ENCODE measurements at places on chromosomes 4 and X.

DNA sequence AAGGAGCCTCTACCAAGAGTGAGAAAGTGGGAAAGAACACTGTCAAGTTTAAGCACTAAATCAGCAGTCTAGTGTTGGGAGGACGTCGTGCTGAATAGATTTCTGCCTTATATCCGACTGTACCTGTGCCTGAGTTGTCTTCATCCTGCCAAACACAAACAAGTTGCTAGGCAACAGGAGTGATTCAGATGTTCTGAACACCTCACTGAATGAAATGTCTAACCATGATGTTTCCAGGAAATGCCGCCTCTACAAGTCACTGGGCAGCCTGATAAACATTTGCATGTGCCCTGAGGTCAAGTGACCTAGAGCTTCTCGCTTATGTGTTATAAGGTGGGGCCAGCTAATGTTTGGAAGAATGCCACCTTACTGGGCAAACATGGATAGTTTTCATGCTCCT is 37.9 kb downstream of the SGMS2 start:
- no peak for DNase-seq

DNA sequence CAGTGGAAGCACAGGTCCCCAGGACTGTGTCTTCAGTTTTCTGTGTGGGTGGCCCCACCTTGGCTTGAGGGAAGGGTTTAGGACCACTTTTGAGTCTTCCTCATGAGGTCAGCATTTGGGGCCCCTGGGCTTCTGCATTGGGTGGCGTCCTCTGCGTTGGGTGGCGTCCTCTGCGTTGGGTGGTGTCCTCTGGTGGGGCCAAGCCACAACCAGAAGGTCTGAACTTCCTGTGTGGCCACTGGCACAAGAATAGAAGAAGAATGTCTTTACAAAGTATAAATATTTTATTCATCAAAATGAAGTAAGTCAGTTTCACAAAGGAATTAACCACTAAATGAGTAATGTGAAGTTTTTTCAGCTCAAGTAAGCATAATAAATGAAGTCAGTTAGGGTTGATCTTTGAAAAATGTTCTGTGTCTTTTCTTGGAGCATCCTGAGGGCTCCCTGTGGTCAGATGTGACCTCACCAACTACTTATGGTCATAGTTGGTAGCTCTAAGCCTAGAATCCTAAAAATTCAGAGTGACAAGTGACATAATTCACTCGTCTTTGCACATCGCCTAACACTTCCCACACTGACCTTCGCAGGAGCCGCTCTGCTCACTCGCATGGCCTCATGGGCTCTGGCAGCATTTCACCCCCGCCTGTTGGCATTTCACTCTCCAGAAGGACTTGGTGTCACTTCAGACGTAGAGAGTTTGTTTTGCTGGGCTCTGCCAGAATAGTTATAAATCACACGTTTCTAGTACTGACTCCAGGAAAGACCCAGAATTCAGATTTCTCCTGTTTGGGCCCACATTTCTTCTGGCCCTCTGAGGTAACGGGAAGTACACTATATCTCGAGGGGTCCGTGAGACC is 39.0 kb upstream of the HGFAC start:
- no peak for DNase-seq

GRCh38 chr4:93791570-93792195 is 36.9 kb upstream of the ATOH1 start:
- DNase-seq: peak; percentile 85

GRCh38 chr4:61376301-61376700 is 176.2 kb downstream of the ADGRL3 start:
- DNase-seq: no peak

- DNase-seq: no peak
These were observed 15.3 kb downstream of the CCNG2 start for GRCh38 chr4:77172336-77172735.

DNA sequence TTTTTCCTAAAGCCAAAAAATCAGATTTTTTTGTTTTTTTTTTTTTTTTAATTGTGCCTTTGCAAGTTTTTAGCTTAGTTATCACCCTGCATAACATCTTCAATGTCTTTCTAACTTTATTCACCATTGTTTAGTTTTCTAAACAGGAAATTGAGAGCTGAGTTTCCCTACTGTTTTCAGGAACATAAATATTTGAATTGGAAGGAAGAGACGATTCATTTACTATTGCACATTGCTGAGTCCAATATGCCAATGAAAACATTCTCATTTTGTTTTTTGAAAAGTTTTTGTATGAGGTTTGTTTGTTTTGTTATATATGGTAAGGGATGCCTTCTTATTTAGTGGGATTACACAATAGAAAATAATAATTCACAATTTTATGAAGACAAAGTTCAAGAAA is 148.4 kb downstream of the ANKRD50 start:
- DNase-seq: no peak

GRCh38 chrX:154304846-154305245 is 9.3 kb downstream of the TKTL1 start:
- no peak for DNase-seq

- DNase-seq: peak; percentile 68
These were observed 156.7 kb downstream of the SPRY1 start for GRCh38 chr4:123553279-123553678.

DNA sequence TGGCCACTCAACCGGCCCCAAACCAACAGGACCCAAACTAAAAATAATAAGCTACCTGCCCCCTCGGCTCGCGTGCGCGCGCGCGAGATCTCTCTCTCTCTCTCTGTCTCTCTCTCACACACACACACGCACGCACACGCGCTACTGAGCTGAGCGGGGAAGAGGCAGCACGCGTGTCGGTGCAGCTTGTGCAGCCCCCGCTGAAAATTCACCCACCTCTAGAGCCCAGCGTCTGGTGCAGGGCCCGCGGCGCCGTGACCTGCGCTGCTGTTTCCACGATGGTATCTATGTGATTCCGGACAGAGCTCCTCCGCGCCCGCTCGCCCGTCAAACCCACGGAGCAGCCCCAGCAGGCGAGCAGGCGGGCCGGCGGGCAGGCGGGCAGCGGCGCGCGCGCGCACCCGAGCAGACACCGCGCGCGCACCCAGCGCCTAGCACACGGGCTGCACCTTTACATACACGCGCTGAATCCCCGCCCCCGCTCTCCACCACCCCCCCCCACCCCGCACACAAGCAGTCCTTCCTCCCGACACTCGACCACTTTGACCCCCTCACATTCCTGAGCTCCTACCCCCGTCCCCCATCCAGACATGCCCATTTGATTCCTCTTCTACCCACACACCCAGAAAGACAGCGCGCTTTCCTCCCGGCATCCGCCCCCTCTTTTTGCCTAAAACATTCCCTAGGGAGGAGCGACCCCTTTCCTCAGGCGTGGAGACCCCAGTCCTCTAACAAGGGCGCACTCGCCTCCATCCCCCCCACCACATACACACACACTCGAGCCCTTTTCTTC is 1.0 kb downstream of the SLITRK4 start:
- no peak for DNase-seq

DNA sequence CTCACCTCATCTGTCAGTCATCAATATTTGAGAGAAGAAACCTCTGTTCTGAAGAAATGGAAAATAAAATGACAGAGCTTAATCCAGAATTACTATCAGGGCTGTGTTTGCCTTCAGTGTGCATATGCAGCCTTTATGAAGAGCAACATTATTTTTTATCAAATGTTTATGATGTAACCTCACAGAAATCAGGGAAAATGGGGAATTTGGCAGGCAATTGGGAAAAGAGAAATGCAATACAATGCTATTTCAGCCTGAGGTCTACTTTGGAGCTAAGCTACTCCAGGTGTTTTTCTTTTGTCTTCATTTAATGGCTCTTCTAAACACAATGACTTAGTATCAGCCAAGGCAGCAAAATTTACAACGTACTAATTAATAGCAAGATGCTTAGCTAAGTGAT is 241.1 kb upstream of the TET2 start:
- DNase-seq: no peak

- no peak for DNase-seq
These were observed 378.0 kb downstream of the AFF2 start for GRCh38 chrX:148878371-148878770.

- DNase-seq: no peak
These were observed 53.7 kb upstream of the IRF2 start for GRCh38 chr4:184528051-184528450.

- no peak for DNase-seq
These were observed 78.5 kb downstream of the IL1RAPL1 start for GRCh38 chrX:28665778-28666177.

- DNase-seq: no peak
These were observed 109.6 kb upstream of the FTHL17 start for GRCh38 chrX:31181377-31182000.

GRCh38 chr4:152081024-152081423 is 320.2 kb upstream of the GATB start:
- no peak for DNase-seq

DNA sequence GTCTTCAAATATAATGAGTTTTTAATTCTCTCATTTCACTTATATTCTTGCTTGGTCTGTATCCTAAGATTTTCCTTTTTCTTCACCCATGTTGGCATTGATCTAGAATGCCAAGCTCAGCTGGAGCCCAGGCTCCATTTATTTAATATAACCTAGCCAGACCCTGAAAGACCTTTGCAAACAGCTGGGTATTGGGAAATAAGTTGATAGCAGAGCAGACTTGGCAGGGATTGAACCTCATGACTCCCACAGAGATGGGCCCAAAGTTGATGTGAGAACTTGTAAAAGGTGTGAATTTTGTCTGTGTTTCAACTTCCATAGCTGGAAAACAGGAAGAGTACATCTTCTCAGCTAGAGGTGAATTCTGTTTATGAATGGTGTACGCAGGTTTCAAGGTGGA is 59.5 kb downstream of the SH2D1A start:
- DNase-seq: no peak

GRCh38 chr4:88211473-88212252 is 53.2 kb upstream of the ABCG2 start:
- DNase-seq: peak; percentile 70

GRCh38 chrX:29488919-29489318 is 726.4 kb upstream of the MAGEB2 start:
- DNase-seq: peak; percentile 1

GRCh38 chr4:171022824-171023230 is 790.4 kb upstream of the GALNTL6 start:
- DNase-seq: no peak

- DNase-seq: no peak
These were observed 177.4 kb downstream of the SPRY1 start for GRCh38 chr4:123573866-123574508.

GRCh38 chrX:48090123-48090522 is 18.7 kb upstream of the ZNF630 start:
- DNase-seq: no peak

GRCh38 chr4:127214931-127215330 is 417.8 kb upstream of the INTU start:
- DNase-seq: no peak

DNA sequence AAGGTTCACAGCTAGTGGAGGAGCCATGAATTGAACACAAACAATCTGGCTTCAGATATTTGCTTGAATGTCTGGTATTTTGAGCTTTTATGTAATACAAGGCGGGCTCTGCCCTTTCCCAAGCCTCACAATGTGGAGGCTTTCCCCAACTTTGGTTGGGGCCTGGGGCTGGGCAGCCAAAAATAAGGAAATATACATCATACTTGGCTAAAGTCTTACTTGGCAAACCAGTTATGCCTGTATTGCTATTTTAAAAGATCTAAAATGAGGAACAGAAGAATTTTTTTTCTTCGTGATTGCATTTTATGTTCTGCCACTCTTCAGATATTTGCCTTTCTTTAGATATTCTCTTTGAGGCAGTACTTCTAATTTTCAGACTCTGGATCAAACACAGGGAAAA is 26.1 kb downstream of the ARFIP1 start:
- no peak for DNase-seq

DNA sequence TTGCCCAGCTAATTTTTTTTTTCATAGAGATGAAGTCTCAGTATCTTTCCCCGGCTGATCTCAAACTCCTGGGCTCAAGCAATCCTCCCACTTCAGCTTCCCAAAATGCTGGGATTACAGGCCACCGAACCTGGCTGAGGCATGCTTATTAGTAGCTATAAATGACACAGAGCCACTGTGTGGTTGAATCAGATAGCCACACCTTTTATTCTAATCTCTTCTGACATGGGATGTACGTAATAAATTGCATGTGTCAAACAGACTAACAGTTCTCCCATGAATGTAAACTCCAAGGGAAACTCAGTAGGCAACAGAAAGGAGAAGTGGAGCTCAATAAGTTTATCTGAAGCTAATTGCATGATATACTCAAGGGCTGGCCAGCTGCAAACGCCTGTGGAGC is 139.8 kb upstream of the VCX3A start:
- no peak for DNase-seq

GRCh38 chr4:101762025-101762424 is 28.5 kb upstream of the BANK1 start:
- DNase-seq: no peak

DNA sequence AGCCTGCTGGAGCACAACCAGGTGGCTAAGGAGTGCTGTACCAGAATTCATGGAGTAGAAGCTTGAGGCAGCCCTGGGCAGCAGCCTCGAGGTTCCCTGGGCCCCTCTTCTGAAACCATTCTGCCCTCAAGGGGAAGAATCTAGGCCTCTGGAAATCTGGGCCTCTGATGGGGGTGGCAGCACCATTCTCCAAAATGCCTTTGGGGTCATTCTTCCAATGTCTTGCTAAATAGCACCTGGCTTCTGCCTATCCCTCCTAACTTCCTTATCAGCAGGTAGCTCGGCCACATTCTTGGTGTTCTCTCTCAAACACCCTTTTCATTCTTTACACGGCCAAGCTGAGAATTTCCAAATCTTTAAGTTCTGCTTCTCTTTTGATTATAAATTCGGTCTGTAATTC is 473.6 kb downstream of the BCOR start:
- no peak for DNase-seq

- no peak for DNase-seq
These were observed 505.7 kb downstream of the PACRGL start for GRCh38 chr4:21205821-21206531.

DNA sequence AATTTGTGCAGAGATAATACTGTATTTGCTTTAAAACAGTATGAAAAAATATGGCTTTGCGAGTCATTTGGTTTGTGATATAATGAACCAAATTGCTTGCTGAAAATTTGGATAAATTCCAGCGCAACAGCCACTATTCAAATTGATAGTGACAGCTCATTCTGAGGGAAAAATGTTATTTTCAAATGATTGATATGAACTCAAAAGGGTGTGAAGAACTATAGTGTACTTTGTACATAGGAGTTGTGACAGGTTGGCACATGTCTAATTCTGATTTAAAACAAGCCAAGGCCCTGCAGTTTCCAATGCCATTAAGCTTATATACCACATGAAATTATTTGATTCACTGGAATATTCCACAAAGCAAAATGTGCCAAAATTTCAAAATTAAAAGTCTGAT is 1628.9 kb upstream of the AGA start:
- DNase-seq: no peak

GRCh38 chr4:118335324-118335723 is 17.5 kb downstream of the PRSS12 start:
- DNase-seq: no peak

Measured in Kasumi-1 (cell line).